AG08396 (cell line): ENCODE measurements at places on chromosomes 11 and 22.

DNA sequence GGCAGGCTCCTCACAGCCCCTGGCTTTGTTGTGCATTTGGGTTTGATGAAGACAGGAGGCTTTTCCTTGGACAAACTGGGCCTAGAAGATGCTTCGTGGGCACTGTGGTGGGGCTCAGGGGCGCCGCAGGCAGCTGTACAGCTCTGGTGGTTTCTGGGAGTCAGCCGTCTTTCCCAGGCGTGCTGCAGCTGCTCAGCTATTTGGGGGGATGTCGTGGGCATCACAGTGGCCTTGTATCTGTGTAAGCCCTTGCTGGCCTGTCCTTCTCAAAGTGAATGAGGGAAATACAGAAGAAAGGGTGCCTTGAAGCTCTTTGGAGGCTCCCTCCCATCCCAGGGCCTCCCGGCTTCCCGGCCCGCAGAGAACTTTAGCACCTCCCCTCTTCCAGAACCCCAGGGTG is 89.5 kb downstream of the TBC1D22A start:
- no peak for DNase-seq

DNA sequence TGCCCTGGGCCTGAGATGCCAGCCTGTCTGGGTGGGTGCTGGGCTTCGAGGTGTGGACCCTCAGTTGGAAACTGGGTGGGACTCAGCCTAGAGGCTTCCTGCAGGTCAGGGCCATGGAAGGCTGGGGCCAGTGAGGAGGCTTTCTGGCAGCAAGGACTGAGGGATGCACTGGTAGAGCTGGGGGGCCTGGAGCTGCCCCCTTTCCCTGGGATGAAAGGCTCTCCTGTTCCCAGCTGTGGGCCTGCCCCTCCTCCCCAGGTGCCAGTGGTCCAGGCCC is 2.5 kb downstream of the SEPTIN5 start:
- DNase-seq: no peak

GRCh38 chr11:27213232-27213660 is 149.8 kb downstream of the CCDC34 start:
- DNase-seq: peak; percentile 52

- DNase-seq: no peak
Observed at GRCh38 chr11:32435942-32436750, 807 bp upstream of the WT1 start.

DNA sequence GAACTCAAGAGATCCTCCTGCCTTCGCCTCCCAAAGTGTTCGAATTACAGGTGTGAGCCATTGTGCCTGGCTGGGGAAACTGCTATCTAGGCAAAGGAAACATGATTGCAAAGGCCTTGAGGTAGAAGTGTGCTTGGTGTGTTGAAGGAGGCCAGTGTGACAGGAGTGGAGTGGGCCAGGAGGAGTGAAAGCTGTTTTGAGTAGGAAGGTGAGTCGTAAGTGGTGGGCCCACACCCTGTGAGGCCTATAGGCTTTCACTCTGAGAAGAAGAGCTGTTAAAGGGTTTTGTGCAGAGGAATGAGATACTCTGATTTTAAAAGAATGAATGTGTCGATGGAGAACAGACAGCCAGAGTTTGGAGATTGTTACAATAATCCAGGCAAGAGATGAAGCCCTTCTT is 43.4 kb downstream of the WEE1 start:
- DNase-seq: no peak

DNA sequence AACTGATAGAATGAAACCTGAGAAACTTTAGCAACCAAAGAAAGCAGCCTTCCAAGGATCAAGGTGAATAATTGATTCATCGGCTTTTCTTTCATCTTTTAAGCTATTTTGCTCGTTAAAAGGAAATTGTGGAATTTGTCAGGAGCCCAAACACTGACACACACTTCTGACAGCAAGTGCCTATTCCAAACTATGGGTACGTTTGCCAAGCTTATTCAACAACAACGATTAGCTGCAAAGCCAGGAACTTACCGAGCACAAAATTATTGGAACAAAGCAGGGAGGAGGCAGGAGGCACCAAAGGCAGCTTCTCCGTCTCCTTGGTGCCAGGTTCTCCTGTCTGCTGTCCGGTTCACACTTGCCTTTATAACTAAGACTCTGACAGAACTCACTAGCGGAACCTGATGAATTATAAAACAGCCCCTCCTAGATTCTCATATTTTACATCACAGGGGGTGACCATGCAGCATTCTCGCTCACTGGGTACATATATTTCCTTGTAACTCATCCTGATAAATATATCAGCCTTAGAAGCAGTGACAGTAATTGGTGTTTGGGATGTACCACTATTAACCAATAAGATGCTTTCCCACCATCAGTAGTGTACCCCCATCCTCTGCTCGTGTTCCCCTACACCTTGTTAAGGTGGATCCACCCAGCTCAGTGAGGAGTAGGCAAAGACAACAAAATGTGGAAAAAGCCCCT is 395.9 kb upstream of the CCDC90B start:
- DNase-seq: no peak

GRCh38 chr11:74010306-74011300 is 1.7 kb upstream of the UCP3 start:
- no peak for DNase-seq
